ENCODE measurements at places on chromosomes 11 and 22.

- no peak for DNase-seq
Observed at GRCh38 chr11:110046775-110047380, 46.3 kb upstream of the ZC3H12C start.

DNA sequence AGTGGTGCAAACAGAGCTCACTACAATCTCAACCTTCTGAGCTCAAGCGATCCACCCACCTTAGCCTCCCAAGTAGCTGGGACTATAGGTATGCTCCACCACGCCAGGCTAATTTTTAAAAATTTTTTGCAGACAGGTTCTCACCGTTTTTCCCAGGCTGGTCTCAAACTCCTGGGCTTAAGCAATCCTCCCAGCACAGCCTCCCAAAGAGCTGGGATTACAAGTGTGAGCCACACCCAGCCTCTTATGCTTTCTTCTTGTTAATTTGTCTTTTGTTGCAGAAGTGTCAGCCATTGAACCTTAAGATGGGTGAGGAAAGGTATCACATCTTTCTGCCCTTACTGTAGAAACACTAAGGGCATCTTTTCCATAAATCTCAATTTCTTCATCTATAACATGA, 34.9 kb downstream of the DENND5A start:
- no peak for DNase-seq

DNA sequence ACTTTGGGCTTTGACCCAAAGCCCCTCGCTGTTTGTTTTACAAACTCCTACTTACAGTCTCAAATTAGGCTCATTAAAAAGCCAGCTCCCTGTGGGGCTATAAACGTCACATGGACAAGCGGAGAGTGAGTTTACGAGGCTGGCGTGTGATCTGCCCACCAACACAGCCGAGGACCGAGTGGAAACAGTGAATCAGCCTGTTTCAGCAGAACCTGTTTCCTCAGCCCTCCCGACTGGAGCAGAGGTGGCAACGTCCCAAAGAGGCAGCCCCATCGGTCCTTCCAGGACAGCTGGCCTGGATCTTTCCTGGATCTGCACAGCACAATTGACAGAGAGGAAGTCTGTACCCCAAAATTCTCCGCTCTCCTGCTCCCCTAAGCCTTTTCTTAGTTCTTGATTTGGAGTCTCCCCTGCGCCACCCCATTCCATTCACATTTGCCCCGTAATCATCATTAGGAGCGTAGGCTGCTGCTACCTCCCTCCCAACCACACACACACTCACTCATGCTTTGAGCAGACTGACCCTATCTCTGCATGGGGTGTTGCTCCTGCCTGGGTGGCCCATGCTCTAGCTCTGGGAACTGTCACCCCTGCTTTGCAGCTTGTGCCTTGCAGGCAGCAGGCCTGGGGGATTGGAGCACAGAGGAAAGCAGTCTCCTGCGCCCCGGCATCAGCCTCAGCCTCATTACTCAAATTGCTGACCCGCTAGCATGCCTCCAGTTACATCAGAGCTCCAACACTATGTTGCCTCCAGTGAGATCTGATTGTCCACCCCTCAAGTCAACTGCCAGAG, 117.8 kb downstream of the NAT10 start:
- no peak for DNase-seq

DNA sequence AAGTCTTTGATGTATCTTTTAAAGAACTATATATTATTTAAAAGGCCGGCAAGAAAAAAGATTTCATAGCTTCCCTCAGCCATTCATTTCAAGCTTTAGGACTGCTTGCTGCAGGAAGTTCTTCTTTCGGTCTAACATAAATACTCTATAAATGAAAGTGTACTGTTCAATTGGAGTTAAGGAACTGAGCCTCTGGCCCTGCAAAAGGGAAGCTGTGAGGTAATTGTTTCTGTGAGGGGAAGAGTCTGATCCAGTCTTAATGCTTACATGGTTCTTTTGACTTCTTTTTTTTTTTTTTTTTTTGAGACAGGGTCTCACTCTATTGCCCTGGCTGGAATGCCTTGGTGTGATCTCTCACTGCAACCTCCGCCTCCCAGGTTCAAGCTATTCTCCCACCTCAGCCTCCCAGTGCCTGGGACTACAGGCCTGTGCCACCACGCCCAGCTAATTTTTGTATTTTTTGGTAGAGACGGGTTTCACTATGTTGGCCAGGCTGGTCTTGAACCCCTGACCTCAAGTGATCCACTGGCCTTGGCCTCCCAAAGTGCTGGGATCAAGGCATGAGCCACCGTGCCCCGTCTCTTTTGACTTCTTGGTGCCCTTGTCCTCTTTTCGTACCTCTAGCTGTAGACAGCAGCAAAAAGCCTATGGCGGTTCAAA, 4.7 kb upstream of the TRIM29 start:
- DNase-seq = no peak

GRCh38 chr11:129698212-129698611, 117.4 kb upstream of the TMEM45B start:
- no peak for DNase-seq

DNA sequence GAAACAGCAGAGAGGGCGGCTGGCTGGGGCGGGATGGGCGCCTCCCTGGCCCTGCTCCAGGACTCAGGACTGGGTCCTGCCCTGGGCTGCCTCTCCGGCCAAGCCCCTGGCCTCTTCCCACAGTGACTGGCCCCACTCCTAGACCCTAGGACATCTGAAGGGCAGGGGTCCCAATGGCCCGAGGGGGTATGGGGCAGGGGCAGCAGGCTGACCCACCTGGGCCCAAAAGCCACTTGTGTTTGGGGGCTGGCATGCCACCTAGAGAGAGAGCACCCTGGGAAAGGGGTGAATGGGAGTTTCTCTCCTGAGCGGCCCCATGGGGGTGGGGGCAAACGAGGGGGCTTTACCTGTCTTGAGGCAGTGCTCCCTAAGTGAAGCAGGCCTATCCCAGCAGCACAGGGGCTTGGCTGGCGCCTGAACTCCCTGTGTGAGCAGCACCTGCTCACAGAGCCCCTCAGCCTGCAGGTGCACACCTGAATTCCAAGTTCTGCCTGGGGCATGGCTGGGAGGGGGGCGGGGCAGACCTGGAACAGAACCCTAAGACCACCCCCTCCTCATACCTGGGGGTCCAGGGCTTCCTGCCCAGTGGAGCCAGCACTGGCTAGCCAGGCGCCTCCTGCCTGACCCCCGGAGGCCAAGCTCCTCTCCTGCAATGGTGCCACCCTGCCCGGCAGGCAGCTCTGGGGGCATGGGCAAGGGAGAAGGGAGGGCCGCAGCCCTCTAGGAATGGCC, 16.9 kb downstream of the DUSP8 start:
- no peak for DNase-seq

GRCh38 chr11:34213366-34213765, 107.9 kb downstream of the NAT10 start:
- DNase-seq = no peak

DNA sequence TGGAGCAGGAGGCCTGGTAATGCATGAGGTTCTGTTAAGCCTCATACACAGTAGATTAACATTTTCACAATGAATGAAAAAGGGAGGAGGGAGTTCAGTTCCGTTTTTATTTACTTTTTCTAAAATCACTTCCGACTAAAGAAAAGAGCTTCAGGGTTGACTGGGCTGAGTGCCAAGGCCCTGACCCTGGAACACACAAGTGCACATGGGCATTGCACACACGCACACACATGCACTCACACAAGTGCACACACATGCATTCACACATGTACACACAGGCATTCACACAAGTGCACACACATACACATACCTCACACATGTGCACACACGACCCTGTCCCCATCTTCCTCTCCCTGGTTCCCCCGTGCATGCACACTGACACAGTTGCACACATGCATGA, 303.3 kb downstream of the BRD1 start:
- no peak for DNase-seq

DNA sequence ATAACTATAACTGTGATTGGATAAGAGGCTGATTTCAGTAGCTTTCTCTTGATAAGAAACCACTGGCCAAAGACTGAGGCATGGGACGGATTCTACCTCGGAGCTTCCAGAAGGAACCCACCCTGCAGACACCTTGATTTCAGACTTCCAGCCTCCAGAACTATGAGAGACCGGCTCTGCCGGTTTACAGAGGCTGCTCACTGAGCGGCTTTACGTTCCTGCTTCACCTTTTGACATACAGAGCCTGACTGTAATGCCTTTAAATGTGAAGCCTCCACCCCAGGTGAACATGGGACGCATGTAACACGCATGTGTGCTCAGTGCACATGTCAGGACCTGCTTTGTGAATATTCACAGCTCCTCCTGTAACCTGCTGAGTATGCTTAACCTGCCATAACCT, 361.5 kb downstream of the CTTN start:
- no peak for DNase-seq

DNA sequence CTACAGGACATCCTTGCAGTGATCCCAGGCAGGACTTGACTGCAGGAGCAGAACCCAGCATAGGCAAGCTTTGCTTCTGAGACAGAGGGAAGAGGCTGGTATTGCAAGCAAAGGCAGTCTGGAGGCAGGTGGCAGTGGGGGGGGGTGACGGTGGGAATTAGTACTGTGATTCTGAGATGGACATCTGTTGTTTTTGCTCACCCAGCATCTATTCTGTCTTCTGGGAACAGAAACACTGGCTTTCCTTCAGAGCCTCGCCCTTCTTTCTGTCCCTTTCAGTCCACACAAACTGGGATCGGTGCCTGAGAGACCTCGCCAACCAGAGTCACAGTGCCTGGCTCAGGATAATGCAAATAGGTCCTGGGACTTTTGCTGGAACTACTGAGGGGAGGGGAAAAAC, 31.2 kb upstream of the RASL10A start:
- DNase-seq = no peak

- DNase-seq = no peak
Observed at GRCh38 chr11:44875037-44875436, 75.6 kb downstream of the TP53I11 start.

GRCh38 chr11:48047616-48048015, 67.3 kb downstream of the PTPRJ start:
- no peak for DNase-seq

- DNase-seq = no peak
Observed at GRCh38 chr22:27788500-27789288, 12.9 kb downstream of the MN1 start.

GRCh38 chr11:83728281-83728680, 442.1 kb upstream of the CCDC90B start:
- DNase-seq = no peak
